ENCODE measurements at places on chromosomes 4 and X.

- DNase-seq: no peak
Measured at GRCh38 chr4:179196511-179196910, 1754.3 kb upstream of the AGA start.

- no peak for DNase-seq
Measured at GRCh38 chr4:177450426-177451107, 8.3 kb upstream of the AGA start.

DNA sequence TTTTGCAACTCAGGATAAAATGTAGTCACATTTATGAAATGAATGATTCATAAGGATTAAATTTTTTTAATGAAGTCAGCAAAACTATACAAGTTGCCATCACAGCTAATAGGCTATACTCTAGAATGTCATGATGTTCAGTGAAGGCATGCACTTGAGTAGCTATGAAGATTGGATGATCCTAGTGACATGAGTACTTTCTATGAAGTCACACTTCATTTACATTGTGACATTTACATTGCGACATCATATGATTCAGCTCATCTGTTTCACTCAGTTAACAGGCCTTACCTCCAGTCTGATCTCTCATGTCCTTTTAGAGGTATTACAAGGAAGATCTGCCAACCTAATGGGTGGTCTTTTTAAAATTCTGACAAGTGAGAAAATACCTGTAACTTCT is 82.7 kb upstream of the FGF13 start:
- DNase-seq: no peak

DNA sequence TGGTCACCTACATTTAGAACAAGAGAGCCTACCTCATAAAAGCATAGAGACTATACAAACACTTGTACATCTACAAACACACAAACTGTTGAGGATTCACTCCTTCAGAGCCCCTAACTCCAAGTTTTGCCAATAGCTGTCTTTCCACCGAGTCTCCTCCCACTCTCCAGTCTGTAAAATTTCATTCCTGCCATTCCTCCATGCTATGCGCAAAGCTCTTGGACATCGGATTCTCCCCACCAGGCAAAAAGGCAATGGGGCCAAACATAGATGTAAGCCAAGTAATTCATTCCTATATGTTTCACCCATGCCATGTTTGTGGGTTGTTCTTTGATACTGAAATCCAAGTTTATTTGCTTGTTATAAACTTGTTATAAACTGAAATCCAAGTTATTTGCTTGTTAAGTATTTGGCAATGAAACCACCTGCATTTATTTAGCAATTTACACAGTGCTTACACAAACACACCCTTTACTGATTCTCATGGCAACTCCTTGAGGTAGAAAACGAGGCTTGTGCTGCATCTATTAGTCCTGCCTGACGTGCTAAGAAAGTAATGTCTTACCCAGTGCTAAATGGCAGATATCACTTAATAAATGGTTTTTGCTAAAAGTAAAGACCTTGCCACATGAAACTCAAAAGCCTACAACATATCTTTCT is 91.1 kb downstream of the SCFD2 start:
- no peak for DNase-seq

DNA sequence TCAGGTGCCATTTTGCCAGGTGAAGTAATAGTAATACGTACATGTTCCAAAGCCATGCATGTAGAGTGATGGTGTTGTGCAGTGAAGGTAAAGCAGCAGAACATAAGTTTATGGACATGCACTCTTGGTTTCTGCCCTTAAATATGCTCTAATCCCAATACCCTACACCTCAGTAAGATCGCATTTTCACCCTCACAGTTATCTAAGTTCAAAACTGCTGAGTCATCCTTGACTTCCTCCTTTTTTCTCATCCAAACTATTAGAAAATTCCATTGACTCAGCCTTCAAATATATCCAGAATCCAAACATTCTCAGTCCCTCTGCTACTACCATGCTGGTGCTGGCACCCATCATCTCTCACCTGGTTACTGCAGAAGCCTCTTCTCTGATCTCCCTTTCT is 652.9 kb upstream of the IGFBP7 start:
- DNase-seq: no peak

DNA sequence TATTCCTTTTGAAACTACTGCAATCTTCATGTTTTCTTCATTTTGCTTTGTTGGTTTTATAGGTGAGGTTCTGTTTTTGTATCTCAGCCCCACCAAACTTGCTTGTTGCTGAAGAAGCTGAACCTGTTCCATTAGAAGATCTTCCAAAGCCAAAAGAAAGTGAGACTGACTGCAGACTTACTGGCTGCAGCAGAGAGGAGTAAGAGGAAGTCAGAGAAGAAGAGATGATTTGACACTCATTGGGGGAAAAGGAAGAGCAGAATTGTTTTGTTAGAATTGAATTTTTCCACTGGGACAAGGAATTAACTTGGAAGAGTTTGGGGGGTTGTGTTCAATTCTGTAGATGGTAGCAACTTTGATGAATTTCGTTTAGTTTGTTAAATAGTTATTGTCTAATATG is 3.1 kb downstream of the TEX13D start:
- no peak for DNase-seq

- DNase-seq: no peak
Measured at GRCh38 chr4:8010618-8011017, 71.0 kb upstream of the AFAP1 start.

- no peak for DNase-seq
Measured at GRCh38 chrX:73930300-73930699, 367.3 kb downstream of the CHIC1 start.
